B cell (primary cell): ENCODE measurements at places on chromosomes 11 and 22. TPM values are rescaled to one million over a fixed set of nuclear protein-coding genes. Genes with fewer than 3 reads are reported as not detected.

Gene NLRP14
- 0.07 TPM in 1 of 2 replicates, not detected in the other for total RNA-seq

Gene CDC42EP2
- total RNA-seq: 1.1 and 1.5 TPM in 2 replicates

Gene CHST1
- total RNA-seq: not detected in 2 replicates

Gene OR51B4
- not detected in 2 replicates for total RNA-seq

Gene PHF21A
- total RNA-seq: 96.4 and 103 TPM in 2 replicates

Gene SMC1B
- 0.07 TPM in 1 of 2 replicates, not detected in the other for total RNA-seq
